GM23338 (cell line): ENCODE measurements at places on chromosomes 5 and 9. TPM values are rescaled to one million over a fixed set of nuclear protein-coding genes. Genes with fewer than 3 reads are reported as not detected.

DNA sequence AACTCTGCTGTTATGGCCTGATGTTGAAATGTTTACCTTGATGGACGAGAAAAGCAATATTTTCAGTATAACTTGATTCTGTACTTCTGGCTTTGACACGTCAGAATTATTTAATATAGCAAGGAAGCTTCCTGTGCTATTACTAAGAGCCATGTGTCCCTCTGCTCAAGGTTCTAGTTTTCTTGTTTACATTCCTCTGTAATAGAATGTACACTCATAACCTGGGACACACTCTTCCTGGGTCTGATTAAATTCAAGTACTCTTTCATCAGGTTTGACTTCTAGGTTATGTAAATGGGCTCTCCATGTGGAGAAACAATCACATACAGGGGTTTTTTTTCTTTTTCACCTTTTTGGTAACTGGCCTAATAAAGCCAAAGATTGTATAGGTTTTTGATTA, 33.1 kb downstream of the GTF3C4 start:
- DNase-seq = no peak

- peak; percentile 29 for DNase-seq
Observed at GRCh38 chr5:1885404-1885755, 2.7 kb upstream of the IRX4 start.

The OTP gene
- total RNA-seq = not detected in 2 replicates

The RNF130 gene
- 65.1 and 97.3 TPM in 2 replicates for total RNA-seq
